ENCODE measurements at places on chromosomes 6 and 20. TPM values are rescaled to one million over a fixed set of nuclear protein-coding genes. Genes with fewer than 3 reads are reported as not detected.
A peak's percentile ranks its signal among the peaks of the same experiment; 100 is the strongest.

DNA sequence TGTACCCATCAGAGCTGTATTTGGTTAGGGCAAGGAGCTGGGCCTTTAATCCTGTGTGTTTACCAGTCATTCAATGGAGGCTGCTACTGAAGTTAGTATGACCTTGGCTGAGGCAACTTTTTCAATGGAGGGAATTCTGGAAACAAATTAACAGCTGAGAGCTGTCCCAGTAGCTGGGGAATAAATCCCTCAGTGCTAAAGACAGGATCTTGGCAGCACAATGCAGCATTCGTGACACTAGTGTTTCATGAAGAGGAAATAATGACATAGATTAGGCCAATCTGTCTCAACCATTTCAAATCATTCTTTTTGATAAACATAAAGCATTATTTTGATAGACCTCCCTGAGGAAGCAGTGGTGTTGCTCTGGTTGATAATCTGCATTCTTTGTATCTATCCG lies 42.9 kb downstream of the GRM1 start:
- H3K4me1 ChIP-seq = no peaks in the 10 kb centered on the region
- no peaks in the 10 kb centered on the region for H3K27me3 ChIP-seq
- H3K36me3 ChIP-seq = no peaks in the 10 kb centered on the region

DNA sequence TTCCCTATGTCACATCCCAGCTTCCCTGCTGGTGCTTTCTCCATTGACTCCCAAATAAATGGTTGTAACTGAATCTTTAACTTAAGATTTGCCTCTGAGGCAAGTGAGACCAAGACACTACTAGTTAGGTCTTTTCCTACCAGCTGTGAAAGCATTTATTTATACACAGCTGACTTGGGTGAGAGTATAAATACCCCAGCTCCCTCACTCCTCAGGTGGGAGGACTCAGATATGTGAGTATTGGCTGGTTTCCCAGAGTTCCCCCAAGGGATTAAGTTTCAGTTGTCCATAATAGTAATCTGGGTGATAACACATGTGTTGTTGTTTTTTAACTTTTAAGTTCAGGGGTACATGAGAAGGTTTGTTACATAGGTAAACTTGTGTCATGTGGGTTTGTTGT lies 49.8 kb downstream of the CFAP61 start:
- no peak overlapping the region for H3K4me3 ChIP-seq
- no peaks in the 10 kb centered on the region for H3K27me3 ChIP-seq
- H3K4me1 ChIP-seq = no peaks in the 10 kb centered on the region
- DNase-seq = no peak

DNA sequence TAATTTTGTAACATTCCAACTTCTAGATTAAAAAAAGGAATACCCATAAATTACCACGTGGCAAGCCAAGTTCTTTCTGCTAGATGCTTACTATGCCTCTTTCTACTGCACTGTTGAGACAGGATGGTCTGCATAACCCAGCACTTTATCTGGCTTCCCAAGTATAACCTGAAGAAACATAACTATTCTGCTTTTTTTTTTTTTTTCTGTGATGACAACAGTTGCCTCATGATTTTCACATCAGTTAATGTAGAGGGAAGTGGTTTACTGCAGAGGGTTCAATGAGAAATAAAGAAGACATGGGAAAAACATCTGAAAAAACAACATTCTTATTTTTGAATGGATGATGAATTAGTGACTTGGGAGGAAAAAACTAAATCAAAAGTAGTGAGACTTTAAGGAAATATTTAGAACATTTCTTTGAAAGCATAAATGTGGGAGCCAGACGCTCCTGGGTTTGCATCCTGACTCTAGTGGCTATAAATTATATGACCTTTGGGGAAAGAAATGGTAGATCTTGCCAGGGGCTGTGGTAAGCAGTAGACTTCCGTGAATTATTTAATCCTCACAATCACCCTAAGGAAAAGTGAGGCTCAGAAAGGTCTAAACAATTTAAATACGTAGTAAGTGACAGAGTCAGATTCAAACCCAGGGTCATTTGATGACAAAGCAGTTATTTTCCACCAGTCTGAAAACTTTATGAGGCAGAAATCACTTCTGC lies 230.7 kb downstream of the PHACTR1 start:
- no peaks in the 10 kb centered on the region for H3K4me1 ChIP-seq
- no peaks in the 10 kb centered on the region for H3K36me3 ChIP-seq
- no peak for DNase-seq
- no peak overlapping the region for H3K27ac ChIP-seq

DNA sequence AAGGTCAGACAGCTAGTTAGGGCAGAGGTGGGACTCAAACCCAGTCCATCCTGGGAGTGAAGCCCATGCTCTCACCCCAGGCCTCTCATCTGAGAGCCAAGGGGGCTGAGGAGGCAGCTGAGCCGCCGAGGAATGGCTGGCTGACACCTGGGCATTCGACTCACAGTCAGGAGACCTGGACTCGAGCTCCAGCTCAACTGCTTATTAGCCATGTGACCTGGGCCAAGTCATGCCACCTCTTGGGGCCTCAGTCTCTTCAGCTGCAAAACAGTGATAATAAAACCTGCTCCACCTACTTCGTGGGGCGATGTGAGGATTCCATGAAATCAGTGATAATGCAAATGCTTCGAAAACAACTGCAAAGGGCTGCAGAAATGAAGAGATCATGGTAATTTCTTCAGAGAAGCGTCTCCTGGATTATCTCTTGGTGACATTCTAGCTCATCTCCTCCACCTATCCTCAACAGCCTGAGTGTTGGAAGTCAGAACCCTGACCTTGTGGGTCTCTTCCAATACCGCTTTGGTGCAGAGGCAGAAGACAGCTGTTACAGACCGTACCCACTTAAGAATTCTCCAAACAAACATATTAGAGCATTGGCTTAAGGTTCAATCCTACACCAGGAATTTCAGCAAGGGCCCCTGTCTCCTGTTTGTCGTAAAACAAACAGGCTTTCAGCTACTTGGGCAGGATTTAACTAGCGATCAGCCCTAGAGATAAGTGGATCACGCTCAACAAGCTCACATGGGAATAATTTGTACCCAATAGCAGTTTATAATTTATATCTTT lies 60.0 kb upstream of the PIM1 start:
- no peak for DNase-seq
- no peaks in the 10 kb centered on the region for H3K36me3 ChIP-seq
- H3K4me3 ChIP-seq = no peak overlapping the region
- no peaks in the 10 kb centered on the region for H3K27me3 ChIP-seq

DNA sequence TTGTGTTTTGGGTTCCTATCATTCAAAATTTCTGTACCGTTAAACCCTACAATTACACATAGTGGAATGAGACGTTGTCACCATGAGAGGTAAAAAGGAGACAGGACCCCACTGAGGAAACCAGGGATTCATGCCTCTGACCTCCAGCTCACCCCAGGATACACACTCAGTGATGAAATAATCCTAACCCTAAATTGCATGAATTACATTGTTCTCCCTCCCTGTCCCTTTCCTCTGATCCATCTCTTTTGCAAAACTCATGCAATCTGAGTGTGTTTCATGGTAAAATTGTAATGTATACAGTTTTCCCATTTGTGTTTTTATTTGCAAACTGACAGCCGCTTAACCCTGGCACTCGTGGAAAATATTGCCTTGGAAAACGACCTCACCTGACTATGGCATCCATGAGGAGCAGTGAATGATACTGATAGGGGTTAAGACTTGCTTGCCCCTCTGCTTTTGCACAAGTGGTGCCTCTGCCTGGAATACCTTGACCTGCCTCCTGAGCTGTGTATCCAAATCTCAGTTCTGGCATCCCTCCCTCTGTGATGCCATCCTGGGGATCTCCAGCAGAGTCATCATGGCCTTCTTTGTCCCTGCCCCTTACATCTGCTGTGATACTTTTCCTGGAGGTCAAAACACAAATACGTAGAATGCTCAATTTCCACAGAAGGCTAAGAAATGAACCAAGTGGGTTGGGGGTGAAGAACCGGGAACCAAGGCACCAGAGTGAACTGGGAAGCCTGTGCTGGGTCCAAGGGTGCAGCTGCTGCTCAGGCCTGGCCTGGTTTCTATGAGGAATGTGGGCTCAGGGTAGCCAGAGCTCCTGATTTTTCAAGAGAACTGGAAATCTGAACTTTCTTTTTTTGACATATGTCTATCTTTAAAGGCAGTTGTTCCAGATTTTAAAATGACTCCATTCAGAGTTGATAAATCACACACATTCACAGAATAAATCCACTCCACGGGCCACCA lies 211.6 kb upstream of the ZNF217 start:
- no peaks in the 10 kb centered on the region for H3K27me3 ChIP-seq
- no peak for DNase-seq
- H3K4me1 ChIP-seq = no peaks in the 10 kb centered on the region
- H3K36me3 ChIP-seq = no peaks in the 10 kb centered on the region

- H3K27ac ChIP-seq = peak overlapping the region; percentile 80
- no peaks in the 10 kb centered on the region for H3K36me3 ChIP-seq
- no peak for DNase-seq
- H3K4me1 ChIP-seq = peaks cover 33% of the 10 kb centered on the region
- H3K4me3 ChIP-seq = peak overlapping the region; percentile 31
These were observed 1.3 kb downstream of the SLA2 start for GRCh38 chr20:36644706-36645095.

Gene FAXC
- 1.0 TPM for polyA plus RNA-seq

Gene GSTA3
- polyA plus RNA-seq = not detected

Gene CEP43
- polyA plus RNA-seq = 9.0 TPM

Gene VGLL2
- not detected for polyA plus RNA-seq

All from spleen (tissue), 13 donors.